Stimulated activated CD8-positive, alpha-beta memory T cell treated with anti-CD3 and anti-CD28 coated beads, Interleukin-2, amount 100 ng/mL, for 1 hour (primary cell): ENCODE measurements at places on chromosomes 7 and 10.

GRCh38 chr7:81415181-81415580 is 354.7 kb downstream of the HGF start:
- no peak for DNase-seq

DNA sequence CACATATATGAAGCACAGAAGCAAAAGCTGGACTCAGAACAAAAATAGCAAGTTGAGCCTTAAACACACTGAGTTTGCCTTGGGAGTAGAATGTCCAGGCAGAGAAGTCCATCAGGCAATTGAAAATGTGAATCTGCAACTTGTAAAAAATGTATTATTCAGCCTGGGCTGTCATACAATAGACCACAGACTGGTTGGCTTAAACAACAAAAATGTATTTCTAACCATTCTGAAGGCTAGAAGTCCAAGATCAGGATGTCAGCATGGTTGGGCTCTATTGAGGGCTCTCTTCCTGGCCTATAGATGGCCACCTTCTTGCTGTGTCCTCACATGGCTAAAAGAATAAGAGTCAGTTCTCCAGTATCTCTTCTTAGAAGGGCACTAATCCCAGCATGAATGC is 76.5 kb upstream of the CAPZA2 start:
- DNase-seq = no peak

- no peak for DNase-seq
Measured at GRCh38 chr7:95286096-95286495, 38.2 kb downstream of the PON1 start.

- DNase-seq = no peak
Measured at GRCh38 chr7:70414368-70414767, 717.6 kb upstream of the GALNT17 start.

- no peak for DNase-seq
Measured at GRCh38 chr10:51156926-51157325, 82.6 kb downstream of the PRKG1 start.

- DNase-seq = no peak
Measured at GRCh38 chr7:136056651-136057231, 79.6 kb upstream of the MTPN start.

GRCh38 chr10:116626815-116627214 is 6.1 kb downstream of the PNLIPRP2 start:
- DNase-seq = no peak

- DNase-seq = no peak
Measured at GRCh38 chr7:159142730-159143129, 1.9 kb downstream of the VIPR2 start.

GRCh38 chr7:73890555-73891147 is 29.7 kb downstream of the TMEM270 start:
- DNase-seq = no peak

DNA sequence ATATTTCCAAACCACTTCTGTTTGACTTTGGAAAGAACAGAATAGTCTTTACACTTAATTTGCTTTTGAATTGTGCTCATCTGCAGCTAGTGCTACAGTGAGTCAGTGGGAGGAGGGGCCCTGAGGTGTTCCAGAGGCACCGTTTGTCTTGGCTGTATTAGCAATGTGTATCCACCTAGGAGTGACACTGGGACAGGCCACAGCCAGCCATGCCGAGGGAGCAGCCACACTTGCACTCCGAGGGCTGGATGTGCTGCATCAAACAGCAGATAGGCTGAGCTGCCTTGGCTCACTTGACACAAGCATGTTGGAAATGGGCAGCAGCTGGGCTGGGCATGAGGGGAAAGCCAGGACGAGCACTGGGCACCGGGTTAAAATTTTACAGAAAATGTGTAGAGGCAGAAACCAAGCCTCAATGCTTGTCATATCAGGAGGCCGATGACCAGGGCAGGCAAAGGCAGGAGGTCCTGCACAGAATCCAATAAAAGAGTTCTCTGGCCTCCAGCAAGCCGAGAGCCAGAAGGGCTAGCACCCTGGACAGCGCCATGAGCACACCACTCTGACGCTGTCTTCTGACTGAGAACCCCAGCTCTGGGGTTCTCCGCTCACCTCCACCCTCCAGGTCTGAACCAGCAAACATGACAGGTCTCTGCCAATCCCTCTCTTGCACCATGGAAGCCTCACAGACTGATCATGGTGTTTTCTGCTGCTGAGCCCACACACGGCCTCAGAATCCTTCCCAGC is 163.3 kb downstream of the GRID1 start:
- DNase-seq = no peak

GRCh38 chr10:2214092-2214491 is 476.8 kb upstream of the ADARB2 start:
- no peak for DNase-seq

- no peak for DNase-seq
Measured at GRCh38 chr10:91597197-91597881, 35.5 kb downstream of the PPP1R3C start.

DNA sequence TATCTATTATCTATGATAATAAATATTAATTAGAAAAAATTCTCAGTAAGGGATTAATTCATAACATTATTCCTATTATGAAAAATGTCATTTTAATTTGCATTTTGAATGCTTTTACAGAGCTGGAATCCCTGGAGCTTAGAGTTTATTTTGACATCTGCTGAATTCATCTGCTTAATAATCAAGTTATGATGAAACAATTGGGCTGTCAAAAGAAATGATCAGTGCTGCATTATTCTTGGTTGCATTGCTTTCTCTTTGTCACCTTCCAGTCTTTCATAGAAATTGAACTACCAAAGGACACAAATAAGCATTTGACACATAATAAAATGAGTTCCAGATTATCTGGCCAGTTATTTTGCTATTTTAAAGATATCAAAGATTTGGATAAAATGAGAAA is 40.0 kb upstream of the MACC1 start:
- no peak for DNase-seq
